ENCODE measurements at places on chromosomes 1 and 21. TPM values are rescaled to one million over a fixed set of nuclear protein-coding genes. Genes with fewer than 3 reads are reported as not detected.

DARS2 gene
- polyA plus RNA-seq: 13.6 TPM

E2F2 gene
- polyA plus RNA-seq: 3.9 TPM

FBLIM1 gene
- 30.5 TPM for polyA plus RNA-seq

SLFNL1 gene
- polyA plus RNA-seq: 0.68 TPM

OPRD1 gene
- polyA plus RNA-seq: 0.74 TPM

GUCA2B gene
- polyA plus RNA-seq: not detected

NBPF12 gene
- 16.1 TPM for polyA plus RNA-seq

PTGER3 gene
- polyA plus RNA-seq: 1.2 TPM

DMRTA2 gene
- 0.32 TPM for polyA plus RNA-seq

AMY2A gene
- polyA plus RNA-seq: not detected

TFF3 gene
- 1.7 TPM for polyA plus RNA-seq

AADACL4 gene
- 0.13 TPM for polyA plus RNA-seq

KCNT2 gene
- polyA plus RNA-seq: 7.0 TPM

IL22RA1 gene
- not detected for polyA plus RNA-seq

GNPAT gene
- polyA plus RNA-seq: 59.5 TPM

SMPDL3B gene
- polyA plus RNA-seq: 0.14 TPM

SPRR2E gene
- not detected for polyA plus RNA-seq

LTN1 gene
- 18.6 TPM for polyA plus RNA-seq

TNNI3K gene
- 1.6 TPM for polyA plus RNA-seq

PLCH2 gene
- 1.0 TPM for polyA plus RNA-seq

ESPN gene
- polyA plus RNA-seq: 1.5 TPM

EFNA1 gene
- 24.7 TPM for polyA plus RNA-seq

PHGDH gene
- 54.5 TPM for polyA plus RNA-seq

LHX4 gene
- polyA plus RNA-seq: 1.6 TPM

EPHA10 gene
- not detected for polyA plus RNA-seq

GNG4 gene
- polyA plus RNA-seq: 0.28 TPM

CHIA gene
- not detected for polyA plus RNA-seq

TSPEAR gene
- 0.14 TPM for polyA plus RNA-seq

LRRC7 gene
- polyA plus RNA-seq: 18.9 TPM

SPRTN gene
- 6.3 TPM for polyA plus RNA-seq

FAM72B gene
- 3.1 TPM for polyA plus RNA-seq
